Diencephalon (tissue), 1 donor: ENCODE measurements at places on chromosomes 13 and 19. TPM values are rescaled to one million over a fixed set of nuclear protein-coding genes. Genes with fewer than 3 reads are reported as not detected.

HTR2A gene
- 16.8 TPM for total RNA-seq

CACNA1A gene
- 53.7 TPM for total RNA-seq

LILRB2 gene
- 0.46 TPM for total RNA-seq

NDUFA7 gene
- 8.3 TPM for total RNA-seq

PCDH20 gene
- total RNA-seq: 24.0 TPM

TEX26 gene
- total RNA-seq: 3.2 TPM

TDRD12 gene
- total RNA-seq: 3.2 TPM

PLEKHF1 gene
- total RNA-seq: 1.8 TPM

GRIK5 gene
- total RNA-seq: 23.8 TPM

DLL3 gene
- total RNA-seq: 17.5 TPM

ARL11 gene
- 0.23 TPM for total RNA-seq

AKAP8 gene
- total RNA-seq: 11.8 TPM

PRSS57 gene
- not detected for total RNA-seq

ZNF587 gene
- 33.0 TPM for total RNA-seq

KCNN4 gene
- not detected for total RNA-seq

MBD3L3 gene
- not detected for total RNA-seq

PROZ gene
- not detected for total RNA-seq

AXL gene
- total RNA-seq: 10.4 TPM

DAND5 gene
- not detected for total RNA-seq

PRRG2 gene
- total RNA-seq: 1.2 TPM

CD209 gene
- 0.69 TPM for total RNA-seq

KIR2DL3 gene
- not detected for total RNA-seq

IL4I1 gene
- total RNA-seq: 0.23 TPM

ZNF528 gene
- 72.9 TPM for total RNA-seq

NCR1 gene
- total RNA-seq: not detected

TTC9B gene
- total RNA-seq: 45.7 TPM

ZNF135 gene
- total RNA-seq: 13.4 TPM

ODAD3 gene
- 2.8 TPM for total RNA-seq

ZNF329 gene
- 34.8 TPM for total RNA-seq

IZUMO2 gene
- not detected for total RNA-seq

TOMM40 gene
- 32.3 TPM for total RNA-seq

MAST1 gene
- total RNA-seq: 71.0 TPM

FCAR gene
- total RNA-seq: 0.92 TPM

GPR12 gene
- 36.7 TPM for total RNA-seq

FREM2 gene
- 4.6 TPM for total RNA-seq

CASP14 gene
- total RNA-seq: not detected

GRK1 gene
- total RNA-seq: 0.46 TPM

RYR1 gene
- 4.6 TPM for total RNA-seq

C1QTNF9B gene
- not detected for total RNA-seq

SSC5D gene
- total RNA-seq: 0.23 TPM

CD37 gene
- total RNA-seq: 2.1 TPM

CAMSAP3 gene
- total RNA-seq: 15.5 TPM

C19orf85 gene
- total RNA-seq: not detected

NALCN gene
- 63.0 TPM for total RNA-seq

KLK3 gene
- total RNA-seq: not detected

CATSPERD gene
- 0.23 TPM for total RNA-seq

FPR2 gene
- total RNA-seq: 0.92 TPM

ATXN8OS gene
- 2.1 TPM for total RNA-seq

CGB2 gene
- total RNA-seq: not detected

ALOX5AP gene
- total RNA-seq: 3.7 TPM

RAB3A gene
- total RNA-seq: 72.0 TPM

IGFL2 gene
- 0.92 TPM for total RNA-seq

CEACAM6 gene
- total RNA-seq: under 0.01 TPM

IL17D gene
- 19.1 TPM for total RNA-seq

GPR4 gene
- 0.23 TPM for total RNA-seq

USP12 gene
- 67.6 TPM for total RNA-seq
